Left cardiac atrium (tissue), 4 donors: ENCODE measurements at places on chromosomes 11 and 22.

DNA sequence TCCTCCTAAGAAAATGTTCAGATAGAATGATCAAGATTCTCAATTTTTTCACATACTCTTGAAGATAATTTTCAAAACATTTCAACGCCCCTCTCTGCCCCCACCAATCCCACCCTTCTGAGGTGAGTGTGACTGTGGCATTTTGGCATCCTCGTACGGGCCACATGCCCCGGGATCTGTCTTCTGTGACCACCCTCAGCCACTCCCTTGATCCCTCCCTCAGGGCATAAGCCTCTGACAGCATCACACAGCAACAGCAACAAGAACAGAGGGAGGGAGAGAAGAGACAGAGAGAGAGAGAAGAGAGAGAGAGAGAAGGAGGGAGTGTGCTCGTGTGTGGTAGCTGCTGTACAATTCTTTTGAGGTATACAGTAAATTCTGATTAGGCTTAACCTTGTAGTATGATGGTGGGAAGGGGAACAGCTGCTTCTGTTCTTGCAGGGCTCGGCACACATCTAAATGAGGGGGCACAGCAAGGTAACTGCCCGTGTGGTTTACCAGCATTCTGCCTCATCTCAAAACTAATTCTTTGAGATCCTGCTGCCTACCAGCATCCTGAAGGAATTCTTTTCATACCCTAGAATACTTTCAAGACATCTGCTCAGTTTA, 21.4 kb downstream of the SCUBE2 start:
- DNase-seq = no peak

DNA sequence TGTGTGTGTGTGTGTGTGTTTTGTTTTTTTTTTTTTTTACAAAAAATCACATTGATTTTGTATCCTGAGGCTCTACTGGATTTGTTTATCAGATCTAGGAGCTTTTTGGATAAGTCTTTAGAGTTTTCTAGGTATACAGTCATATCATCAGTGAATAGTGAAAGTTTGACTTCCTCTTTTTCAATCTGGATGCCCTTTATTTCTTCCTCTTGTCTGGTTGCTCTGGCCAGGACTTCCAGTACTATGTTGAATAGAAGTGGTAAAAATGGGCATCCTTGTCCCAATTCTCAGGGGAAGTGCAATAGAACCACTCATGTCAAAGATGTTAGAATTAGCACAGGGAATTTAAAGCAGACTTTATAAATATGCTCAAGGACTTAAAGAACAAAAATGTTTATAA, 32.6 kb upstream of the PRDM11 start:
- no peak for DNase-seq

DNA sequence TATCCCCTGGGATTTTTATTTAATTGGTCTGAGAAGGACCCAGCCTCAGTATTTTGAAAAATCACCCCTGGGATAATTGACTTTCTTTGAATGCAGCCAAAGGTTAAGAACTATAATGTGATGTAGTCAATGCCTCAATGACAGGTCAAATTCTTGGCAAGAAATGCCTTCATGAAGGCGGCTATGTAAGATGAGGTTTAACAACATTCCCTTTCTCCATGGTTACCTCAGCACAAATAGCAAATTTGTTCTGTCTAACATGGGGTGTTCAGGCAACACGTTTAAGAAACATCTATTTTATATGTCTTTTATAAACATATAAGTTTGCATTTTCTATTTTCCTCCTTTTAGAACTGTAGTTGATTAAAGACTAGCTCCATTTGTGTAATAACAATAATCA, 5.3 kb downstream of the SLN start:
- DNase-seq = no peak

- no peak for DNase-seq
Observed at GRCh38 chr11:61413496-61413895, 16.3 kb downstream of the CPSF7 start.

- DNase-seq = no peak
Observed at GRCh38 chr11:24514219-24514594, 17.4 kb downstream of the LUZP2 start.

DNA sequence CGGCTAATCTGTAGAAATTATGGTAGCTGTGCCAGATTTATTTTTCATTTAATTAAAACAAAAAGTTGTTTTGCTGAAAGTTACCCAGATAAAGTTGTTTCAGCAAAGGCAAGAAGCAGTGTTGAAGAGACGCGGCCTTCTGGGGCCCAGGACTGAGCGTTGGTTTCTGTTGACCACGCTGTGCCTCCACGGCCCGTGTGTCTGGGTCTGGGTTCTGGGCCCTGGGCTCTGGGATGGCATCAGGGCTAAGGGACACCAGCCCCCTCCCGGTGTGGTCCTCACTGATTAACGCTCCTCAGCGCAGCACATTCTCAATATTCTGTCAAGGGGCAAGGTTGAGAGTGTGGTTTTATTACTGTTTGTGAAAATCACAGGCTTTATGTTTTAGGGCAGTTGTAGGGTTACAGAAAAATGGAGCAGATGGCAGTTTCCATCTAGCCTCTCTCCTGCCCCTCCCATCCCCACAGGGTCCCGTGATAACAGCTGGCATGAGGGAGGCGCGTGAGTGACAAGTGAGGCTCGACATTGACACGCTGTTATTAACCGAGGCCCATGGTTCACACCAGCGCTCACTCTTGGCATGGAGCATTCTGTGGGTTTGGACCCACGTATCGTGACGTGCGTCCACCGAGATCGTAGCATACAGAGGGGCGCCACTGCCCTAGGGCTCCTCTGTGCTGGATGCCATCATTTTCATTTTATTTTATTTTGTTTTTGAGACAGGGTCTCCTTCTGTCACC, 1231.4 kb downstream of the BRD1 start:
- no peak for DNase-seq

DNA sequence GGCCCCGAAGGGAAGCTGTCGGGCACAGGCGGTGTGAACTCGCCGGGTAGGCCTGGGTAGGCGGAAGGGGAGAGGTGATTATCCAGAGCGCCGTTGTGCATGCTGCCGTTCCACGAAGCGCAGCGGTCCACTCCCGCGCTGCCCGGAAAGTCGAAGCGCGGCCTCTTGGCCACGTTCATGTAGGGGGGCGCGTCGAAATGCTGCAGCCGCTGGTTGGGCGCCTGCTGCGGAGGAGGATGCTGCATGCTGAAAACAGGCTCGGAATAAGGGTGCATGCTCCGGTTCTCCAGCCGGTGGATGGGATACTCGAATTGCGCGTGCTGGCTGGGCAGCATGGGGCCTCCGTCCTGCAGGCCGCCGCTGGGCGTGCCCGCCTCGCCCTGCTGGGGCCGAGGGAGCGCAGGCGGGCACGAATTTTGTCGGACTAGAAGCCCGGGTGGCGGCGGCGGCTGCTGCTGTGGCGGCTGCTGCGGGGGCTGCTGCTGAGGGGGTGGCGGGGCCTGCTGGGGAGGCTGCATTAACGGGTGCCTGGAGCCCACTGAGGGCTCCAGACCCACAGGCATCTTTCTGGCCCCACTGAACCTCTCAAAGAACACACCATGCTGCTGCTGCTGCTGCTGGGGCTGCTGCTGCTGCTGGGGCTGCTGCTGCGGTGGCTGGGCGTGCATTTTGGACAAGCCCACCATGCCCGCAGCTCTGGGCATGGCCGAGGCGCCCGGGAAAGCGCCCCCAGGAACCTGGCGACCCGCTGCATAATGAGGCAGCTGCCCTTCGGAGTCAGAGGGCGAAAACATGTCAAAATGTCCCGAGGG, 2.3 kb downstream of the MN1 start:
- DNase-seq = no peak

- DNase-seq = no peak
Observed at GRCh38 chr11:36086366-36086765, 142.5 kb downstream of the LDLRAD3 start.

DNA sequence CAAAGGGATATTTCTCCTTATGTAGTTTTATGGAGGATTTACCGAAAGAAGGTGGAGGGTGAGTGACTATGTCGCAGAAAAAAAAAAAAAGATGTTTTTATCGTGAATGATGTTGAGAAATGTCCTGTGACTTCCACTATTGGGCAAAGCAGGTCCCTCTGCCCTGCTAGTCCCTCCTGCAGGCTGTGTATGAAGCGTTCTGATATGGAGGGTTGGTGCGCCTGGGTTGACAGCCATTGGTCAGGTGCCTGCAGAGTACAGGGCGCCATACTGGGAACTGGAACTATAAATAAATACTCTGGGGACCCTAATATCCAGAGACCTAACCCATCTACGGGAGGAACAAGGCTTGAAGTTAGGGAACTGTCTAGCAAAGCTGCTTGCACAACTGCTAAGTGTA, 1.5 kb downstream of the IL17RA start:
- no peak for DNase-seq

- DNase-seq = no peak
Observed at GRCh38 chr22:35426801-35427140, 26.8 kb downstream of the MCM5 start.

- no peak for DNase-seq
Observed at GRCh38 chr22:42768385-42769035, 47.8 kb upstream of the A4GALT start.

DNA sequence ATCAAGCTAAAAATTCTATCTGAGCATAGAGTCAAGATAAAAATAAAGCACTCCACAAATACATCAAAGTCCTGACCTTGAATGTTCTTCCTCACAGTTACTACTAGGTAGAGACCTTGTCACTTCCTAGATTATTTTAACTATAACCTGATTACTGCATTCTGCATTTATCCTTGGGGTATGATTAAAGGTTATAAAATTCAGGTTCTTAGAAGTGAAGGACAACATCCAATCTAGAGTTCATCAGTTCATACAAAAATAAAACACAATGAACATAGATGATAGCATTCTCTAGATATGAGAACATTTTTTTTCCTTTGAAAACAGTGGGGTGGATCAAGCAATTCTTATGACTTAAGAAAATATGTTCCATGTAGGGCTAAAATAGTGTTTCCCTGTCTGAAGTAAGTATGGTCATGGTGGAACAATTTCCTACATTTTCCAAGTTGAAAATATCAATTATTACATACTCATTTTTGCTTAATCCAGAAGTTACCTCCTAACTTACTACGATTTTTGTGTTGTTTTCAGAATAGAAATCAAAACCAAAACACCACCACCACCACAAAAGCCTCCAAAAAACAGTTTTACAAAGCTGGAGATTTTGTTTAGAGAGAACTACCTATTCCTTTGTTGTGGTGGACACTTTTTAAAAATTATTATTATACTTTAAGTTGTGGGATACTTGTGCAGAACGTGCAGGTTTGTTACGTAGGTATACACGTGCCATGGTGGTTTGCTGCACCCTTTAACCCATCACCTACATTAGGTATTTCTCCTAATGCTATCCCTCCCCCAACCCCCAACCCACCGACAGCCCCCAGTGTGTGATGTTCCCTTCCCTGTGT, 112.0 kb upstream of the DDI1 start:
- DNase-seq = no peak

GRCh38 chr22:47293368-47294221, 531.1 kb downstream of the TBC1D22A start:
- DNase-seq = no peak

GRCh38 chr11:94649964-94650623, 82.9 kb downstream of the PIWIL4 start:
- DNase-seq = no peak

DNA sequence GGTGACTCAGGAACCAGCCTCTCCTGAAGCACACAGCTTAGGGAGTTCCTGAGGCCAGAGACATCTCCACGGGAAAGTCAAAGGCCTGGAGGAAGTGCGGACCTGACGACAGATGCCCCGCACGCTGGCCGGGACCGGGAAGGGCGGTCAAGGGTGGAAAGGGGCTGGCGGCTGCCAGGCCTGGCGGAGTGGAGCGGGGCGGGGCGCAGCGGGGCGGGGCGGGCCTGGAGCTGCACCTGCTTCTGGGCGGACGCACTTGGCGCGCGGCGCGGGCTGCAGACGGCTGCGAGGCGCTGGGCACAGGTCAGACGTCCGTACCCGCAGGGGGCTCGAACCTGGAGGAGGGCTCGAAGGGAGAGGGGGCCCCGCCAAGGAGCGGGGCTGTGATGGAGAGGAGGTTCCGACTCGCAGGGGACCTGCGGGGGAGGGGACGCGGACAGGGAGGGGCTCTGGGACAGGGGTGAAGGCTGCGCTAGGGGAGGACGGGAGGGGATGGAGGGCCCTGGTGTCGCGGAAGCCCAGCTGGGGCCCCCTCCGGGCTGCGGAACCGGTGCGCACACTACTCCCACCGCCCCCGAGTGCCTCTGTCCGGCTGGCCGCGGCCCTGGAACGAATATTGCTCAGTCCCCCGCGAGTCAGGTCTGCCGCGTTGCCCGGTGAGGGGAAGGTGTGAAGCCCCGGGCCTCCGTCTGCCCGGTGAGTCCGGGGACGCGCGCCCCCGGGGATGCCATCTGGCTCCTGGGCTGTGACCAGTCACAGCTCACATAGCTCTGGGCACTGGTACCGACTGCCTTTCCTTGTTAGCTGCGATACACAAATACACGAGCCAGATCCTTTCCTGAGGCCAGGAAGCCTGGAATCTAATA, at the start of gene TMEM45B:
Gene TMEM45B (plus strand): TSS at position 253 of the 866 bp plus-strand sequence. CDS start 36,635 bp downstream, outside the sequence.
- no peak for DNase-seq

DNA sequence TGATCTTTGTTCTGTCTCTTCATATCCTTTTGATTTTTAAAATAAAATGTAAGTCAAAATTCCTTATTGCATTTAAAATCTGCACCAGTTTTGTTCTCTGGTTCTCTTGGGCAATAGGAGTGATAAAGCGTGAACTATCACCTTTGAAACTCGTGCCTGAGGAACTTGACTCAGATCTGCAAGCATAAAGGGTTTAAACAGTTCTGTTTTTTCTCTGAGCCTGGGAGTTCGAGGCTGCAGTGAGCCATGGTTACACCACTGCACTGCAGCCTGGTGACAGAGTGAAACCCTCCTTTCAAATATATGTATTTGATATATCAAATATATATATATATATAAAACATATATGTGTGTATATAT, 38.9 kb upstream of the CLMP start:
- DNase-seq = no peak

- DNase-seq = no peak
Observed at GRCh38 chr22:38285018-38285417, 12.2 kb upstream of the TMEM184B start.

GRCh38 chr11:86101493-86101892, 32.6 kb upstream of the PICALM start:
- no peak for DNase-seq

DNA sequence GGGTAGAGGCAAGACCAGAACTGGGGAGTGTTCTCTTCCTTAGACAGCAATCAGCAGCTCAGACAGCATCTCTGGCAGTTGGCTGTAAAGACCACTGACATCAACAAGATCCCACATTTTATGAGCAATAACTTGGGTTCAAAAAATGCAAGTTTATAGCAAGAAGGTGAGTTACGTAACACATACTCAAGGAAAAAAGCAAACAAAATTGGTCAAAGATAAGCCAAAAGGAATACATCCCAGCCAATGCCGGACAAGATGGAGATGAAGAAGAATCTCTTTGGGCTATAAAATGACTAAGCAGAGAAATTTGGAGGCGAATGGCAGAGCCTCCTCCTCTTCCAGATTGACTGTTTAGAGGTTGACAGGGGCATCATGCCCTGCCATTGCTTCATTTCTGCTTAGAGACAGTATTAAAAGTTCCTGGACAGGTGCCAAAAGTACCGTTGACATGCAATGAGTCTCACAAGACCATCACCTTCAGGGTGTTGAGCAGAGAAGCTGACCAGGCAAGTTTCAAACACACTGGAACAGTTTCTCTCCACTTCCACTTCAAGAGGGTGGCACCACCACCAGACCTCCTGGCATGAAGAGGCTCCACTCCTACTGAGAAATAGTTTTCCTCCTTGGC, 55.9 kb downstream of the ENDOD1 start:
- DNase-seq = no peak

GRCh38 chr11:61092280-61092766, 10.0 kb upstream of the CD5 start:
- no peak for DNase-seq
